Activated CD4-positive, alpha-beta T cell treated with anti-CD3 and anti-CD28 coated beads, Interleukin-2, amount 50 U/mL, for 24 hours (primary cell): ENCODE measurements at places on chromosomes 13 and 19.
A peak's percentile ranks its signal among the peaks of the same experiment; 100 is the strongest.

DNA sequence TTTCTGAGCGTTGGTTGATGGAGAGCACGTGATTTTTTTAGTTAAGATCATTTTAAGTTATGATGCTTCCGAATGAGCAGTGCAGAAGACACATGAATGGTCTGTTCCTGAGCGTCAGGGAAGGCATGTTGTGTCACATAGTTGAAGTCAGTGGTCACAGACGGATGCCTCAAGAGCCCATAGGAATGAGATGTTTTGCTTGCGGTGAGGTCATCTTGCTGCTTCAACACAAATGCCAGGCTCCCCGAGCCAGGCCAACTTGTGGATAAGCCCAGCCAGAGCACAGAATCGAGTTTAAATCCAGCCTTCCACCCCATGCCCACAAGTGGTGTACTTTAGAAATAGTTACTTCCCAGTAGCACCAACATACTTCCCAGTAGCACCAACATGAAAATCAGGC lies 5.4 kb downstream of the UPF3A start:
- no peak for DNase-seq

- no peak for DNase-seq
These were observed 93.9 kb downstream of the LIG4 start for GRCh38 chr13:108121406-108121805.

- DNase-seq: no peak
These were observed 9.5 kb downstream of the FGF22 start for GRCh38 chr19:648904-649801.

DNA sequence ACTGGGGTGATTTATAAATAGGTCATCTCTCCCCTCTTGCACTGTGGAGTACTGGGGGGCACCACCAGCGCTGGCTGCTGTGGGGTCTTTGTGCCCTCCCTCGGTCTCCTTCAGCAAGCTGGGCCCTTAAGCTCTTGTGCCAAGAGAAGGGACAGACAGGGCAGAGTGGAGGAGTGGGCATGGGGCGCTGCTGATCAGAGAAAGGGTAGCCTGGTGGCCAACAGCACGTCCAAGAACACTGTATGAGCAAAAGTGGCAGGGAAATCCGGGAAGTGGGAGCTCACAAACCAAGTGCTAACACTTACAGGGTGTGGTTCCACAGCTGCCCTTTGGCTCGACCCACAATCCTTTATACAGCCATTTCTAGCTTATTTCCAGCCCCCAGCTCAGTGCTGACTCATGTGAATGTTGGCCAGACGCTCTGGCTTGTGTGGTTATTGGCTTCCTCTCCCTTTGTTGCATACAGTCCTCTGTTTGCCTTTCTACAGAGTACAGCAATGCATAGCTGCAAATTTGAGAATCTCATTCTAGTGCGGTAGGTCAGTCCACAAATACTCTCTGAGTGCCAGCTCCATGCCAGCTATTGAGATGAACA lies 298.8 kb downstream of the SHISA2 start:
- DNase-seq: no peak

DNA sequence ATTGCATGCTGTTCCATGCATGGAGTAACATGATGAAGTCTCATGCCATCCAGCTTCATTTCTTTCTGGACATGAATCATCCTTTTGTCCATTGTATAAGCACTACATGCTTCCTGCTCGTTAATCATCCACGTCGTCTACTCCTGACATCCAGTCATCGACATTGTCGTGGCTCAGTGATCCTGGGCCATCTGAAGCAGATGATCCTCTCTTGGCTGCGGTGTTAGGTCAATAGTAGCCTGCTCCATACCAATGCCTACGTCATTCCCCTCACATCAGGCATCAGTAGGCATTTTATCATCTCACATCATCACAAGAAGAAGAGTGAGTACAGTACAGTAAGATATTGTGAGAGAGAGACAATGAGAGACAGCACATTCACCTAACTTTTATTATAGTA lies 7.9 kb upstream of the MYO16 start:
- DNase-seq: no peak

DNA sequence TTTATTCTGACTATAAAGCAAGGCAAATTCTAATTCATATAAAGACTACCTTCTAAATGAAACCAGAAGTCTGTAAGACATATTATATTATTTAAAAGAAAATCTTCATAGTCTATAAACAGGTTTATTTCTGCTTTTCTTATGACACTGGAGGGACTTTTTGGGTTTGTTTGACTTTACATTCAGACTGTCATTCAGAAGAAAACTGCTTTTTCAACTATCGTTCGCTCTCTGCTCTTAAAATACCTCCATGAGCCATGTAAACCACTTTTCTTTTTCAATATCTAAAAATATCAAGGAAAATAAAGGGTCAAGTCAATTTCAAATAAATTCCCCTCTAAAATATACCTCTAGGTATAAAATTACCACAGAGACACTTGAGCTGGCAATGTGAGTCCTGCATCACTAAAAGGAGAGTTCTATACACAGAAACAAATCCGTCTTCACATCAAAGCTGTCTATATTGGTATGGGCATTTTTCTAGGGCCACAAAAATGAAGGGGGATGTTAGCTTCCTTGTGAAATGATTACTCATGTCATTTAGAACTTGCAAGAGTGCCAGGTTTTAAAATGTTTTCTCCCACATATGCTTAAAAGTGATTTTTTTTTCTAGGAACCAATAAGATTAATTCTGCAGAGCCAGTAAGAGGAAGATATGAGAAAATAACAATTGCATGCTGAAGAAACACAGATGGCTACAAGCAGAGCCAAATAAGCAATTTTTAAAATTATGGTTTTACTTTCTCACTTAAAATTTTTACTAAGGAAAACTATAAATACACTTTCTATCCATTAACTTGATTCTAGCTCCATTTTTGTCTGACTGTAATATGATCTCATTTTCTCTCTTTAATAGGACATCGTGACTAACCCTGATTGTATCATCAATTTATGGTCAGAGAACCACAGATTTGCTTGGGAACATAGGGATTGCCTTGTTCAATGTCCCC lies 181.8 kb downstream of the TBC1D4 start:
- DNase-seq: no peak

DNA sequence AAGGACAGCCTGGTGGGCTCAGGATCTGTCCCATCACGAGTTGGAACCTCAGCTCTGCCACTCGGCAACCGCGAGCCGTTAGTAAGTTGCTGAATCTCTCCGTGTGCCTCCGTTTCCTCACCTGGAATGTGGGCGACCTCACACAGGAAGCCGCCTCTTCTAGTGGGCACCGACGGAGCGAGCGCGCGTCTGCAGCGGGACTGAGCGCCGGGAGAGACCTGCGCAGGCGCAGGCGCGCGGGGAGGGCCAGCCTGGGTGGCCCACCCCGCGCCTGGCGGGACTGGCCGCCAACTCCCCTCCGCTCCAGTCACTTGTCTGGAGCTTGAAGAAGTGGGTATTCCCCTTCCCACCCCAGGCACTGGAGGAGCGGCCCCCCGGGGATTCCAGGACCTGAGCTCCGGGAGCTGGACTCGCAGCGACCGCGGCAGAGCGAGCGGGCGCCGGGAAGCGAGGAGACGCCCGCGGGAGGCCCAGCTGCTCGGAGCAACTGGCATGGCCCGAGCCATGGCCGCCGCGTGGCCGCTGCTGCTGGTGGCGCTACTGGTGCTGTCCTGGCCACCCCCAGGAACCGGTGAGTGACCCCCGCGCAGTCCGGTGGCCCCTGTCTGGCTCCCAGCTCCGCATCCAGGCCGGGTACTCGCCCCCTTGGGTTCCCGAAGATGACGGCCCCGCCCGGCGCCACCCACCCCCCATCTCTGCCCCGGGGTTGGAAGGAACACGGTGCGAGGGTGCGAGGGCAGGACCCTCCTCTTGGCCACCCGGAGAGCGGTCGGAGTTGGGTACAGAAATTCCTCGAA lies at the start of gene PVR:
Gene PVR (plus strand): TSS at position 306 of the 797 bp plus-strand sequence. CDS start 187 bp downstream, at position 493.
- peak; percentile 23 for DNase-seq

DNA sequence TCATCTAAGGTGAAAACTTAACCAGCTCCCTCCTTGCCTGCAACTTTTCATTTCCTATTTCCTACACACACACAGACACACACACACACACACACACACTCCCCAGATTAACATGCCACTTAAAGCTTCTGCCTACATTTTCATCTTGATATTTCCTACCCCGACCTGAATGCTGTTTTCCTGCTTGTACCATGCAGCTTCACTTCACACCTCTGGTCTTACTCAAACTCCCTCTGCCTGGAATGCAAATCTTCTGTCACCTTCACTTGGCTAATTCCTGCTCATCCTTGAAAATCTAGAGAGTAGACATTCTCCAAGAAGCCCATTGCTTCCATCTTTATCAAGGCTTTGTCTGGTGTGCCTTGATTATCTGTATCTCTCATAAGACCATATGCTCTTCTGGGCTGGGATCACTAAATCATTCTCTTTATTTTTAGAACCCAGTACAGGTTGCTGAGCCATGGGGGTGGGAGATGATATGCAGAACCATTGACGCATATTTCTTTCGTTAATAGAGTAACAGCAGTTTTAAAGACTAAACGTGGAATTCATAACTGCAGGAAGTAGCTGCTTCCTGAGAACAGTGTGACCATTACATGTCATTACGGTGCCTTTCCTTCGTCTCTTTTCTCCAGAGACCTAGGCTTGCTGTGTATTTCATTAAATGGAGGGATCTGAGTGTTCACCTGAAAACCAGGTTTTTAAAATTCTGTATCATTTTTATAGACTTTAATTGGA lies 37.7 kb downstream of the CNMD start:
- no peak for DNase-seq

DNA sequence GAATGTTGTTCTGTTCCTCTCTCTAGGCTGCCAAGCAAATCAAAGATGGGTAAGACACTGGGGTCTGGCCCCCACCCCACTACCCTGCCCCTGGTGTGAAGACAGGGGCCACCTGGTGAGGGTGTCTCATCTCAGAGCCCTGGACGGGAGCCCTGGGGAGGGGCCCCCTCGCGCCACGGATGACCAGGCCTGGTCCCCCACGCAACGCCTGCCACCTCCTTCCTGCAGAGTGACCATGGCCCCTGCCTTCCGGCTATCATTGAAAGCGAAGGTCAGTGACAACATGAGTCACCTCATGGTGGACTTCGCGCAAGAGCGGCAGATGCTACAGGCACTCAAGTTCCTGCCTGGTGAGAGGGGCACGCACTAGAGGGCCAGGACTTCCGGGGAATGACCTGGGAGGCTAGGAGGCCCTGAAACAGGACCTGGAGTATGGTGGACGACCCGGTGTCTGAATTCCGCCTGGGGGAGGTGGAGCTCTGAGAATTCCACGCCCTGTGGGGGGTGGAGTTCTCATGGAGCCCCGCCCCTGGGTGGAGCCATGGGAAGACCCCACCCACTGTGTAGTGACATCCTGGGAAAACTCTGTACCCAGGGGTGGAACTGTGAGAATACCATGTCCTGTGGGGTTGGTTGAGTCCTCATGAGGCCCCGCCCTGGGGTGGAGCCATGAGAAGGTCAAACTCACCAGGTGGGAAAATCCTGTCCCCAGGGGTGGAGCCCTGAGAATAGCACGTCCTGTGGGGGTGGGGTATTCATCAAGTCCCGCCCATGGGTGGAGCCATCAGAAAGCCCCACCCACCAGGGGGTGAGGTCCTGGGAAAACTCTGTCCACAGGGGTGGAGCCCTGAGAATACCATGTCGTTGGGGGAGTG lies 6.1 kb downstream of the FSD1 start:
- no peak for DNase-seq

GRCh38 chr19:17334414-17335409 lies at the start of gene ANO8:
TSS of gene ANO8 (minus strand) at chr19:17334855. CDS start at chr19:17334670, 185 bp downstream.
- DNase-seq: peak; percentile 87

- peak; percentile 59 for DNase-seq
These were observed 1.3 kb downstream of the HCST start for GRCh38 chr19:35903550-35904179.

GRCh38 chr13:20264271-20265018 lies 32.3 kb upstream of the GJB6 start:
- no peak for DNase-seq

DNA sequence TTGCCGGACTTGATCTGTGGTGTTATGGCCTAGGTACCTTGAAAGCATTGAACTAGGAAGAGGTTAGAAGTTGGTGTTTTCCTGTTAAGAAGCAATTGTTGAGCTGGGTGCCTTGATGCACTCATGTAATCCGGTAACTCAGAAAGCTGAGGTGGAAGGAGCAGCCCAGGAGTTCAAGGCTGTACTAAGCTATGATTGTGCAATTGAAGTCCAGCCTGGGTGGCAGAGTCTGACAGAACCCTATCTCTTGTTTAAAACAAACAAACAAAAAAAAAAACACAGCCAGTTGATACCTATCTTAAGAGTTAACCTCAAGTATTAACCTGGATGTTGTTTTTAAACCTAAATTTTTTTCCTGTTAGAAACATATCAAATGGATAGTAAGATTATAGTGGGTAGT lies 19.3 kb downstream of the SAFB start:
- no peak for DNase-seq

GRCh38 chr13:31591642-31592233 lies 147.6 kb upstream of the RXFP2 start:
- DNase-seq: no peak

- no peak for DNase-seq
These were observed 75.2 kb downstream of the TNFSF11 start for GRCh38 chr13:42649141-42649540.

GRCh38 chr13:29162638-29163235 lies 342.6 kb downstream of the MTUS2 start:
- no peak for DNase-seq

DNA sequence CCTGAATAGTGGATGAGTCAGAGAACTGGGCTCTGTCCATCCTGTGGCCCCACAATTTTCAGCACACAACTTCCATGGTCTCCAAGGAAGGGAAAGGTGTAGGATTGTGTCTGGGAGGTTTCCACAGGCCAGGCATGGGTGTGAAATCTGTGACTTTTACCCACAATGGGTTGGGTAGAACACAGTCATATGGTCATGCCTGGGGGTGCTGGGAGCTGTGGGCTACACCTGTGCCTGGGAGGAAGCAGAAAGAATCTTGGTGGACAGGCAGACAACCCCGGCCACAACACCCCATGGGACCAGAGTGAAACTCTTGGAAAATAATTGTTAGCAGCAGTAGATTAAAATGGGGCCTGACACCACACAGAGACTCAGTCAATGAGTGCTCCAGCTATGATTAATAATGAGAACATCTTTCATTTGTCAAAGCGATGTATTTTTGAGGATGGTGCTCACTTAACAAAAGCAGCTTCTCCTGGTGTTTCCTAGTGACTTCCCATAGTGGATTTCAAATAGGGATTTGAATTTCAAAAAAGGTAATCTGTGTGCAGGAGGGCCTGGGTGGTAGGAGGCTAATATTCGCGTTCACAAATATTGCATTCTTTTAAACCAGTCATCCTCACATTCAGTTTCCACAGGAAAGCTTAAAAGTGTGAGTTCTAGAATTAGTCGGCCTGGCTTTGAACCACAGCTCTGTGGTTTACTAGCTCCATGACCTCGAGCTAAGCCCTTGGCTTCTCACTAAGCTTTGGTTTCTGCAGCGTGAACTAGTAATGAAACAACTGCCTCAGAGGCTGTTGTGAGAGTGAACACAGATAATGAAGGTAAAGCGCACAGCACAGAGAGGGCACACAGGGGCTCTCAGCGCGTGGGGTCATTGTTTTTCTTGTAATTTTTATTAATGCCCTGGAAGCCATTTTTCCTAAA lies 89.3 kb upstream of the UQCRFS1 start:
- DNase-seq: no peak

- DNase-seq: no peak
These were observed 9.8 kb downstream of the KBTBD6 start for GRCh38 chr13:41122838-41123237.
